Hindlimb muscle (tissue), 1 donor: ENCODE measurements at places on chromosomes 7 and 10.

- peak; percentile 18 for DNase-seq
Measured at GRCh38 chr7:21944616-21945453, 864 bp downstream of the CDCA7L start.

GRCh38 chr10:45235798-45236220 is 79.6 kb downstream of the OR13A1 start:
- DNase-seq: no peak

- DNase-seq: no peak
Measured at GRCh38 chr10:86931872-86932271, 25.5 kb downstream of the MMRN2 start.

GRCh38 chr7:116557066-116557585 is 32.3 kb downstream of the CAV1 start:
- no peak for DNase-seq

DNA sequence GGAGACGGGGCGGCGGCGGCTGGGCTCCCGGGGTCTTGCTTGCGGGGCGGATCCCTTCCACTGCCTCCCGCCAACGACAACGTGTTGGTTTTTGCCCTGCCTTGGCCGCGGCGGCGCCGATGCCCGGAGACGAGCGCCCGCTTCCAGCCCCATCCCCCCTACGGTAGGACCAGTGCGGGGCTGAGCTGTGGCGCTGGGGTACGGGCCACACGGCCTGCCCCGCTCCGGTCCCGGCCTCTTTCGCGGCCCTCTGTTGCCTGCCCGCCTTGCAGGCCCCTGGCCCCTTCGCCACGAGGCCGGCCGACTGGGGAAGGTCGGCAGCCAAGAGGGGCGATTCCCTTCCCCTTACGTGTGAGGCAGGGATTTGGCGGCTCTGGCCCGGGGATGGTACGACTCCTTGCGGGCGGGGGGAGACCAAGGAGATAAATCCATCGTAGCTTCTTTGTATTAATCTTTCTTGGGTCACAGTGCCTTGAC is 488 bp downstream of the EIF4H start:
- DNase-seq: peak; percentile 74

DNA sequence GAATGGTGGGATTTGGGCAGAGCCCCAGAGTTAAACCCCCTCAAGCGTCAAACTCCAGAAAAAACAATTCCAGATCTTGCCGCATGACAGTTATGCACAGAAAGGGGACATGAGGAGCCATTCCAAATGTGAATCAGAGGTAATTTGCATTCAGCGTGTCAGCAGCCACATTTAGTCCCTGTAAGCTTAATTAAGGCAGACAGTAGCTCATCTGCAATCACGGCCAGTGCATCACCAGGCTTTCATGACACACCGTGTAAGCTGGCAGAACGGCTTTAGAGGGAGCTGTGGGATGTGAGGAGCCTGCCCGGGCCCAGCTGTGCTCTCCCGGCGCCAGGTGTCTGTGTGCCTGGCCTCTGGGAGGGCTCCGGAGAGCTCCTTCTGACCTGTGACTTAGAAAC is 18.7 kb upstream of the PRKAG2 start:
- DNase-seq: no peak

DNA sequence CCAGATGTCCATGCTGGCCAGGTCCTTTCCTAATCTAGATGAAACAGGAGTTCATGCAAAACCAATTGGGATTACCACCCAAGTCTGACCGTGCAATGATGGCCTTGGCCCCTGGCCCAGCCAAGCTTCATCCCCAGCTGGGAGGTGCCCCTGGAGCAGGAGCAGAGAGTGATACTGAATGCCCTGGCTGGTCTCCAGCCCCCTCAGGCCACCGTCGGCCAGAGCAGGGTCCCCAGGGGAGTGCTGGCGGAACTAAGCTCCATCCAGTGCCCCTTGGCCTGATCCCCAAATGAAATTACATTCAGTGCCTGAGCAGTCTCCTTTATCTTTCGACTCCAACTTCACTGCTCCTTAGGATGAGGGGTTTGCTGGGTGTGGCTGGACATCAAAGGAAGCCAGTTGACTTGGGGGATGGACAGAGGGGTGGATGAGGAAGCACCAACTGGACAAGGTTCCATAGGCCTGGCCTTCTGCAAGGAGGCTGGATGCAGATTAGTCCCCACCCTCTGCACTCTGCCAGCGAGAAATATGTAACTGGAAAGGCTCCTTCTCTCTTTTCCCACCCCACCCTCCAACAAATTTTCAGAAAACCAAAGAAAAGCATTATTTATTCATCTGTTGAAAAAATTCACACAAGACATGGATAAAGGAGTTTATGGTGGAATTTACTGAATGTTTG is 275.5 kb downstream of the PLXNA4 start:
- no peak for DNase-seq
